AG20443 (cell line): ENCODE measurements at places on chromosomes 6 and 20.

DNA sequence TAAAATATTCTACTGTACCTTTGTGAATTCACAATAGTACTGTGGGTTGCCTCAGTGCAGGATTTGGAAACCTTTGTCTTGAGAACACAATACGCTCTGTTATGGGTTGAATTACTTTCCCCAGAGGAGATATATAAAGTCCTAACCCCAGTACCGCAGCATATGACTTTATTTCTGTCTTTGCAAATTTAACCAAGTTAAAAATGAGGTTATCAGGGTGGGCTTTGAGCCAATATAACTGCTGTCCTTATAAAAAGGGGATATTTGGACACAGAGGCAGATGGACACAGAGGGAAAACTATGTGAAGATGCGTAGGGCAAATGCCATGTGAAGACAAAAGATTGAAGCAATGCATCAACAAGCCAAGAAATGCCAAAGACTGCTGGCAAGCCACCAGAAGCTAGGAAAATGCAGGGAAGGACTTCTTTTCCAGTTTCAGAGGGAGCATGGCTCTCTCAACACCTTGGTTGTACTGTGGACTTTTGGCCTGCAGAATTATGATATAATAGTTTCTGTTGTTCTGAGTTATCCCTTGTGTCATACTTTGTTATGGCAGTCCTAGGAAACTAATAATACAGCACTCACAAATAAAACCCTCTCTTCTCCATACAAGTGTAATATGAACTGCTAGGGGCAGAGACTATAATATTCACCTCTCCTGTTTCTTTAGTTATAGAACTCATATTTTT is 292.6 kb upstream of the SPTLC3 start:
- no peak for DNase-seq

- peak; percentile 36 for DNase-seq
These were observed 4.2 kb downstream of the RAMACL start for GRCh38 chr6:166582258-166582657.

GRCh38 chr6:13581700-13582229 is 7.4 kb downstream of the SIRT5 start:
- DNase-seq: no peak

GRCh38 chr20:14612391-14612790 is 275.0 kb upstream of the FLRT3 start:
- no peak for DNase-seq

DNA sequence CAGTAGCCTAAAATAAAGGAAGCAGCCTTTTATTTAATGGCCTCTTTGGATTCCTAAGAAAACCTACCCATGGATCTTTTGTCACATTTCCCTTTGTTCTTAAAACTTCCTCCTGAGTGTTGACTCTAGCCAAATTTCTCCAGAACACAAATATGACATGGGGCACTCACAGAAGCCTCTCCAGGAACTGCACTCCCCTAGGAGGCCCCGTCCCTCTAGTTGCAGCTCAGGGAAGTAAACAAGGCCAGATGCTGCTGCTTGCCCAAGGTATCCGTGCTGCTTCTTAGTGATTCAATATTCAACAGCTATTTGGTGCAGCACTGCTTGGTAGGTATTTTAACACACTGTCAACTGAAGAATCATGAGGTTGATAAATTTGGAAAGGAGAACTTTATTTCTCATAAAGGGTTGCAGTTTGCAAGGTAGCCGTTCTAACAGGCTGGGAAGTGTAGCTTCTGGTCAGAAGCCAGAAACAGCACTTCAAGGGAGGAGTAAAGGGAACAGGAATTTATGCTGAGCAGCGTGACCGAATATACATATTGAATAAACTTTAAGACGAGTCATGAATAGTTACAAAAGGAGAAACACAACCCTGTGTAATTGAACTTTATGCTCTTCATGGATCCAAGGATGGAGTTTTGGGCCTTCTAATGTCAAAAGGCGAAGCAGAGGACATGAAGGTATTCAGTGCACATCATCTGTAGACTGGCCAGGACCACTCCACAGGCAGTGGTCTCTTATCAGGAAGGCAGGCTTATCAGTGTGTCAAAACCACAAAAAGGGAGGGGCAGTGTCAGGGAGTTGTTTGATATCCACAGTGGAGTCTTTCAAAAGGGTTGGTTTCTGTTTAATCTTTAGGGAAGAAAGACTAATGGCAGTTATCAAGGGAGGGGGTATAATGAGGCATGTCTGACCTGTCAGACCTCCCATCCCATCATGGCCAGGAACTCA is 63.3 kb downstream of the CD24 start:
- no peak for DNase-seq

- no peak for DNase-seq
These were observed 145.9 kb upstream of the CITED2 start for GRCh38 chr6:139520321-139520768.

GRCh38 chr6:90078513-90079289 is 184.4 kb downstream of the GJA10 start:
- DNase-seq: no peak

- DNase-seq: peak; percentile 87
These were observed 42.8 kb upstream of the PCMTD2 start for GRCh38 chr20:64212755-64213154.

DNA sequence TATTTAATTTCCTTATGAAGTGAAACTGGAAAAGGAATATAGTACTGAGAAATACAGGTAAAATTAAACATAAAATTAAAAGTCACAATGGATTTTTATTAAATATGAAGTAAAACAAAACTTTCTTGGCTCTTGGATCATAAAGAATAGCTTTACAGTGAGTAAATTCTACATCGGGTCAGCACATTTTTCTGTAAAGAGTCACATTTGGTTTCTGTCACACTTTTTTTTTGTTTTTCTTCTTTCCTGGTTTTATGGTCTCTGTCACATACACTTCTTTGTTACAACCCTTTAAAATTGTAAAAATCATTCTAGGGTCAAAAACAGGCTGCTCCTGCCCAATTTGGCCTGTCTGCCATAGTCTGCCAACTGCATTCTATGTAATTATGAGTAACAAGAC is 254.4 kb upstream of the POU3F2 start:
- DNase-seq: no peak

GRCh38 chr6:82160255-82160990 is 87.1 kb downstream of the IBTK start:
- no peak for DNase-seq

DNA sequence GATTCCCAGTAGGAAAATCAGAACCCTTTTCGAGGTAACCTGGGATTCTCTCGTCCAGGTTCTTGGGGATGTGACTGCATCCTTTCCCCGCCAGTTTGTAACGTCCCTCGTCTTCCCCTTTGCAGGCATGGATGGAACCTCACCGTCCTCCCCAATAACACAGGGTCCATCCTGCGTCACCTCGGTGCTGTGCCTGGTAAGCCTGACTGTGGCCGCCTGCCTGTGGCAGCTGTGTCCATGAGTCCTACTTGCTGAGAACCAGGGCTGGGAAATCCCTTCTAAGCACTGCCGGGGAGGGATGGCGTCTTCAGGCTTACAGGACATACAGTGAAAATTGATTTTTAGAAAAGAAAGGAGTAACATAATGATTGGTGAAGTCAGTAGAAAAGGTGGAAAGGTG is 155.6 kb downstream of the DTNBP1 start:
- DNase-seq: no peak

- DNase-seq: no peak
These were observed 170.4 kb upstream of the THEMIS start for GRCh38 chr6:128071212-128071611.

- no peak for DNase-seq
These were observed 106.4 kb upstream of the FOXO3 start for GRCh38 chr6:108454356-108454755.

DNA sequence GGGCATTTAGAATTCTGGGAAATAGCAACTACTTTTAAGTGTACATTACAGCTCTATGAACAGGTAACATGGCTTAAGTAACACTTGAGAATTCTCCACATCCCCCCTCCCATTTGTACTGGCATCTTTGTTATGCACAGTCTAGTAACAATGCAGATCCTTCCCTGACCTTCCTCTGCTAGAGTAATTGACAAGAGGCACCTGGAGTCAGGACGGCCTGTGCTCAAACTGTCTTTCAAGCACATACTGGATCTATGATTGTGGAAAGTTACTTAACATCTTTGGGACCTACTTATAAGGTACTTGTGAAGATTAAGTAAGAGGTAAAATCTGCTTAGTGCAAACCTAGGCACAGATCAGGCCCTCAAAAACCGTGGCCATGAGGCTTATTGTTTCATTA is 21.9 kb upstream of the GSTA3 start:
- DNase-seq: no peak

DNA sequence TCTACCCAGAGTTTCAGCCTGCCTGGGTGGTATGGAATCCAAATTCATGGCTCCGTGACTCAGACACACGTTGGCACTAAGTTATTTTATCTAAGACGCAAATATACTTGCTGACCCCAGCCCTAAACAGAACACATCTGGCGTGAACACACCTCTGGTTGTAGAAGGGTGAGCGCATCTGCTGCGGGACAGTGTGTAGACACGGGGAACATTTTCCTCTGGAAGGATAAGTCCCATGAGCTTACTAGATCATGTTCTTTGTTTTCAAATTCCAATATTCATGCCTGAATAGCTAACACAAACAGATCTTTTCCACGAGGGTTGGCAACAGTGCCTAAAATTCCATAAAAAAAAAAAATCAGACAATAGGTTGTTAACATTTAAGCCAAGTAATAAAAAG is 87.8 kb downstream of the TMEM170B start:
- DNase-seq: no peak

DNA sequence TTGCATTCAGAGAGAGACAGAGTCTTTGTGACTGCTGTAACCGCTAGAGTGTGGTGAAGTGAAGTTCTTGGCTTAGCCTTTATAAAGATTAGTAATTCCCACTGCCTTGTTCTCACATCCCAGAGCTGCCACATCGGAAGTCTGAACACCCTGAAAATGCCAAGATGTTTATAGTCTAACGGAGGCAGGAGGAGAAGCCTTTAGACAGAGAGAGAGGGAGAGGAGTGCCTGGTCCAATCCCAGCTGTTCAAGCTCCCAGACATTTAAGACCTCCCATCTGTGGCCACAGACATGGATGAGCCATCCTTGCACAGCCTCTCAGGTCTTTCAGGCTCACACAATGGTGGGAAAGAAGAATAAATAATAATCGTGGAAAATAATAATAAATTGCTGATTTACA is 1422.8 kb upstream of the EYS start:
- DNase-seq: no peak

GRCh38 chr20:12928755-12929401 is 79.9 kb upstream of the SPTLC3 start:
- DNase-seq: peak; percentile 56

DNA sequence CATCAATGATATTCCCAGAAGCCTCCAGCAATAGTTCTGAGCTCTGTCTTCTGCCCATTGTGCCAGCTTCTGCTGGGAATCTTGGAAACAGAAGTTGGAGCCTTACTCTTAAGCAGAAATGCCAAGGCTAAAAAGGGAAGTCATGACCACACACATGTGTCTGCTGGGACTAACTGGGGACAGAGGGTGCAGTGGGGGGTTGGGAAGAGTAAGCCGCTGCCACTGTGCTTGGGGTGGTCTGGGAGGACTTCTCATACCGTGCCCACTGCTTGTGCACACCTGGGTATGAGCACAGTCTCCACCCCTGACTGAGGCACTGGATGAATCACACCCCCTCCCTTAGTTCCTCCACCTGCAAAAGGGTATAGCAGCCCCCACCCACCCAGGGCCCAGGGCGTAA is 90.7 kb downstream of the CDC5L start:
- no peak for DNase-seq

GRCh38 chr20:16283307-16283706 is 289.9 kb downstream of the KIF16B start:
- no peak for DNase-seq

DNA sequence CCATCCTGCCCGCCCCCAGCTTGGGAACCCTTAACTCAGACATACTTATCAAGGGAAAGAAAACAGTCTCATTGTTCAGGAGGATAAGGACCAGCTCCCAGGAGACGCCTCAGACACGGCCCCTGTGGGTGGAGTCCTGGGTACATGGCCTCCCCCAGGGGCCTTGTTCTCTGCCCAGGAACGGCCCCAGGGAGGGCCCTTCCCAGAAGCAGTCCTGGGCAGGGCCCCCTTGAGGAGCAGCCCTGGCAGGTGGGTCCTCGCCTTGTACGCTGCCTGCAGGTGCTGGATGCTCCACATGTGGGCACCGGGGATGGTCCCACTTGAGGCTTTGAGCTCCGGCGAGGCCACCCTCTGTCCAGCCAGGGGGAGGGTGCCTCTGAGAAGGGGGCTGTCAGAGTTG is 4.5 kb upstream of the GATA5 start:
- no peak for DNase-seq

DNA sequence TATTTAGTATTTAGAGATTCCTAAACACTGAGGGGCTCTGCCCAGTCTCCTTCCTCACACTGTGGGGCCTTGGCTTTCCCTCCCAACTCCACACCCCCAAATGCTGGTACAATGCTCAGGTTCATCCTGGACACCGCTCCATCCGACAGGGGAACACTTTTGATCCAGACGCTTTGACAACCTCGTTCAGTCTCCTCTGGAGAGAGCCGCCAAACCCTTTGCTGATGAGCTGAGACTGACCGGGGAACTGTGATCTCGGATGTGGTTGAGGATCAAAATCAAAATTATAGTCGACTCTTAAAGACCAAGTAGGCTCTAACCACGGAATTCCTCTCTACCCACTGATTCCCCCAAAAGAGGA is 38.8 kb upstream of the HLA-E start:
- no peak for DNase-seq
